ENCODE measurements at places on chromosomes 13 and 19.

DNA sequence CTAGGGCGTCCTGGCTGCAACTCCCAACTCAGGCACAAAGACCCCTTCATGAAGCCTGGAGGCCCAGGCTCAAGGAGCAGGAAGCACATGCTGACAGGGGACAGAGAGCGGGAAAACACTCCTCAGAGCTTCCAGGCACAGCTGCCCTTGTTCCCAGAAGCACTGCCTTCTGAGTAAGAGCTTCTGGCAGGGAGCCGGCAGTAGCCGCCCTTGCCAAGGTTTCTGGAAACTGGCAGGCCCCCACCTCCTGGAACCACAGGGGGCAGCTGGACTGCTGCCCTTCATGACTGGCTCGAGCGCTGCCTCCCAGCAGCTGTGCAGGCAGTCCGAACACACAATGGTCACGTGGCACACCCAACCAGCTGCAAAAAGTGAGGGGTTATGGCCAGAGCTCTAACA, 33.6 kb upstream of the EPHX3 start:
- no peak for DNase-seq

GRCh38 chr13:100068133-100068931, 20.6 kb upstream of the PCCA start:
- no peak for DNase-seq

DNA sequence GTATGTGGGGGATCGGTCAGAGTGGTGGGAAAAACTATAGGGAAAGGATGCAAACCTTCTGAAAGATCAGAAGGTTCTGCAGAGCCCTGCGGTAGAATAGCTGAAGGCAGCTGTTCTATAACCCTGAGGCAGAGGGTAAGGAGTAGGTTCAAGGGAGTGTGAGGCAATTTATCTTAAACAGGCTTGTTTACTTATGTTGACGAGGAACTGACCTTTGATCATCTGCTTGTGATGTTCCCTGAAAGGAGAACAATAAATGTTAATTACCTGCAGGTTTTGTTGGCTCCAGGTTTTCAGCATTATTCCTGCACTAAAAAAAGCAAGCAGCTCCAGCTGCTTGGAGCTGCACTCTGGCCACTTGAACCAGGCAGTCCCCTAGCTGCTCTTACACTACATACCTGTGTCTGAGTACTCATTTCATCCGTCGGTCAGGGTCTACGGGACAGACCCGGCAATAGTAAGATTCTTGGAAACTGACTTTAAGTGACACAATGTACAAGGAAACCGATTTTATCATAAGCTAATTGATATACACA, 202.1 kb downstream of the TBC1D4 start:
- DNase-seq: no peak

GRCh38 chr13:100484702-100485101, 103.9 kb downstream of the GGACT start:
- DNase-seq: no peak

DNA sequence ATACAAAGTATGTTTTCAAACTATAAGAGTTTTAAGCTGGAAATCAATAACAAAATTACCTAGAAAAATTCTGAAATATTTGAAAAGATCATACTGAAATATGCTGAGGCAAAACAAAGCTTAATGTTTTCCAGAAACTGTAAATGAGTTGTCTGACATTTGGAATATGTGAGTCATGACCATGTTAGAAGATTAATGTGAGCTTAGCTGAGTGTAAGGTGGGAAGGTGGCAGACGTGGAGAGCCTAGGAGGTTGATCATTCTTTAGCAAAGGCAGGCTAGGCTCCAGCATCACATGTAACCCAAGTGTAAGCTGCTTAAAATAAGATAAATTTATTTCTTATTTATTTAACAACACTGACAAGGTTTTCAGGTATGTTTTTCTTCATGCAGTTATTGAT, 2086.1 kb upstream of the PCDH20 start:
- no peak for DNase-seq

DNA sequence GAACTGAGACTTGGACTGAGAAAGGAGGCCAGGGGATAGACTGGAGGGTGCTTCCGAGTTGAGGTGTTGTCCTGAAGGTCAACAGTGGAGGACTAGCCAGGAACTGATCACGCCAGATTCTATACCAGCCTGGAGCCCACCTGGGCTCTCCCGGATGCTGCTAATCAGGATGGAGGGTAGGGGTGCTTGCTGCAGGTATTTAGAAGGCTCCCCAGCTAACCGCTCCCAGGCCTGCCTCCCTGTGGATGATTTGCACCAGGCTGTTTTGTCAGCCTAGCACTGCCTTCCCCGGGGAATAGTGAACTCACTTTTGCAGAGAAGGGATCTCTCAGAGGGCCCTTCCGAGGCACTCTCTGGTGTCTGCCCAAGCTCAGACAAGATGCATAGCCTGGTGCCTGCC, 60.5 kb upstream of the KCTD15 start:
- DNase-seq: no peak

- DNase-seq: no peak
These were observed 6.4 kb downstream of the ZNF808 start for GRCh38 chr19:52533901-52534300.

GRCh38 chr19:4866595-4867424, 657 bp downstream of the PLIN3 start:
- DNase-seq: no peak

DNA sequence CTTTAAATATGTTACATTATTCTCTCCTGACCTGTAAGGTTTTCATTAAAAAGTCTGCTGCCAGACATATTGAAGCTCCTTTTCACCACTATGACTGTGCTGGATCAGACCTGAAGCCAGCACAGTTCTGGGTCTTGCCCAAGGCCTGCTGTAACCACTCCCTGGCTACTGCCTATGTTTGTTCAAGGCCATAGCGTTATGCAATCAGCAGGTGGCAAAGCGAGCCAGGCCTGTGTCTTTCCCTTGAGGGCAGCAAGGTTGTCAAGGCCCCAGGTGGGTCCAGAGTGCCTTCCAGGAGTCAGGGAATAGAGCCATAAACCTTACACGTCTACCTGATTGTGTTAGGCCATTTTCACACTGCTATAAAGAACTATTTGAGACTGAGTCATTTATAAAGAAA, 496.8 kb upstream of the PCDH9 start:
- no peak for DNase-seq

DNA sequence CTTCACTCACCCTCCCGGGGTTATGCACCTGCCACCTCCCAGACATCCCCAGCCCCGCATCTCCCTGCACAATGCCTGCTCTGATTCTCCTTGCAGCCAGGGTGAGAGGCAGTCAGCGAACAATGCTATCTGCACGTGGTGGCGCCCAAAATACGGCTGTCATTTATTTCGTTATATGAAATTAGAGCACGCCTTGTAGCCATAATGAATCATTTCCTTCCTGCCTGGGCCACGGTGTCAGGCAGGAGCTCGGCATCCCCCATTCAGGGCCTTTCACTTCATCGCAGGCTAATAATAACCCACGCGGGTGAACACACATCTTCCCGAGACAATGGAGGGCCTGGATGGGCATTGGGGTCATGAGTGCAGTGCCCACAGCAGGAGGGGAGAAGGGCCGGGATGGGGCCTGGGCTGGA, 143.8 kb upstream of the ZNF507 start:
- DNase-seq: no peak

DNA sequence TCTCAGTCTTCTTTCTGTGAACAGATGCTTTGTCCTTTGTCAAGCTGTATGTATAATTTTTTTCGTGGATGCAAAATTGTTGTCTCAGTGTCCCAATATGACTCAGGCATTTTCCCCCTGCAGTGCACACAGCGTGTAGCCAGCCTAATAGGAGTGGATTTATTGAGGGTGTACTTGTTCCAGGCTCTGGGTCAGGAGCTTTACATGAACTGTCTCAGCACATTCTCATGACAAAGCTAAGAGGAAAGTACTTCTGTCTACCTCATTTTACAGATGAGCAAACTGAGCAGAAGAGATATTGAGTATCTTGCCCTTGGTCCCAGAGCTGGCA, 50.8 kb downstream of the STK24 start:
- DNase-seq: no peak

GRCh38 chr13:38943231-38943630, 47.4 kb downstream of the STOML3 start:
- no peak for DNase-seq

- no peak for DNase-seq
These were observed 15.4 kb downstream of the DOT1L start for GRCh38 chr19:2179095-2179494.

DNA sequence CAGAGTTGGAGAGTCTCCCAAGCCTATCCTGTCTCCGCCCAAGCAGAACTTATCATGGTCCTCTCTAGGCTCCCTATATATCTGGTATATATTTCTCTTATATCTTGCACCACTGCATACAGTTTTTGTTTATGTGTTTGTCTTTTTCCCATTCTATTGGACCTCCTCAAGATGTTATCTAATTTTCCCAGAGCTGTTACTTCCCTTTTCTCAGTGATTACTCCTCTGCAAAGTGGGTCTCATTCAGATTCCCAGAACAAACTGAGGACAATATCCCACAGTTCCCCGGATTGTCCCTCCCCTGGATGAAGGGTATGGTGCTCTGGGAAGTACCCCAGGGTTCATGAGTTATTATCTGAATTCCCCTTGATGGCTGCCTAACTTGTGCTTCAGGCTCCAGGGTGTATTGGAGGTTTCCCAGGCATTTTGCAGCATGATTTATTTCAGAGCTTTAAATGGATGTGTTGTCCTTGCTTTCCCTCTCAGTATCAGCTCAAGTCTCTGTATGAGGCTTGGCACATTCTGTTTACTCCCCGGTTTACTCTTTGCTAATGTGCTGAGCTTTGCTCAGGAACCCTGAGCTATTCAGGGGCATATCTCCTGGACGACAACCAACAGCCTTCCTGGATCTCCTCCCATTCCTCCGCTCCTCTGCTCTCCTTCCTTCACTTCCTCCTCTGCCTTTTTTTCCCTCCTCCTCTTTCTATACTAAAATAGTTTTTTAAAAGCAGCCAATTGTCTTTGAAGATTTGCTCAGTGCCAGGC, 329.3 kb downstream of the SPRY2 start:
- DNase-seq: no peak

All from stimulated activated CD8-positive, alpha-beta memory T cell treated with anti-CD3 and anti-CD28 coated beads, Interleukin-7, amount 100 ng/mL, for 24 hours (primary cell).